ENCODE measurements at places on chromosomes 2 and 18.

- DNase-seq, result peak; percentile 27
Observed at GRCh38 chr18:9333441-9334328, 888 bp upstream of the TWSG1 start.

GRCh38 chr2:39385172-39385571 lies 51.9 kb downstream of the MAP4K3 start:
- no peak for DNase-seq

DNA sequence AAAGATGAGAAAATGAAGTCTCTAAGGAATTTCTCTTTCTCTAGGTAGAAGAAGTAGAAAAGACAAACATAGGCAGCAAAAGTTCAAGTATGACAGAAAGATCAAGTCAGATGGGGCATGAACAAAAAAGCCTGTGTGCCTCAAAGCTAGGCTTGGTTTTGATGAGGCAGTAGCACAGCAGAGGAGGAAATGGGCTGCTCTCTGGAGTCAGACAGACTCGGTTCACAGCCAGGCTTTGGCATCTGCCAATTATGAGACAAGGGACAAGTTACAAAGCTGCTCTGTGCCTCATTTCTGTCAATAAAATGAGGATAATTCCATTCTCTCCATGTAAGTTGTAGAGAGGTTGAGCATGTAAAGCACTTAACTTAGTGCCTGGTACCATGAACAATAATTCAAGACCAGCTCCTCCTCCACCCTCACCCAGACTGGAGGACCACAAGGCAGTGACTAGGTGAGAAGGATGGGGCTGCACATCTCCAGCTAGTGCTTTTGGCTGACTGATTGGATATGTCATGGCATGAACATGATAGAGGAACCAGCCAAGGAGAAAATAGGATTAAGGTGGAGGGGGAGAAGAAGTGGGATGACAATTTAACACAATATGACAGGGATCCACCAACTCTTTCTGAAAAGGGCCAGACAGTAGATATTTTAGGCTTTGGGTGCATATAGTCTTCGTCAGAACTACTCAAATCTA lies 84.6 kb downstream of the TMEM163 start:
- no peak for DNase-seq

DNA sequence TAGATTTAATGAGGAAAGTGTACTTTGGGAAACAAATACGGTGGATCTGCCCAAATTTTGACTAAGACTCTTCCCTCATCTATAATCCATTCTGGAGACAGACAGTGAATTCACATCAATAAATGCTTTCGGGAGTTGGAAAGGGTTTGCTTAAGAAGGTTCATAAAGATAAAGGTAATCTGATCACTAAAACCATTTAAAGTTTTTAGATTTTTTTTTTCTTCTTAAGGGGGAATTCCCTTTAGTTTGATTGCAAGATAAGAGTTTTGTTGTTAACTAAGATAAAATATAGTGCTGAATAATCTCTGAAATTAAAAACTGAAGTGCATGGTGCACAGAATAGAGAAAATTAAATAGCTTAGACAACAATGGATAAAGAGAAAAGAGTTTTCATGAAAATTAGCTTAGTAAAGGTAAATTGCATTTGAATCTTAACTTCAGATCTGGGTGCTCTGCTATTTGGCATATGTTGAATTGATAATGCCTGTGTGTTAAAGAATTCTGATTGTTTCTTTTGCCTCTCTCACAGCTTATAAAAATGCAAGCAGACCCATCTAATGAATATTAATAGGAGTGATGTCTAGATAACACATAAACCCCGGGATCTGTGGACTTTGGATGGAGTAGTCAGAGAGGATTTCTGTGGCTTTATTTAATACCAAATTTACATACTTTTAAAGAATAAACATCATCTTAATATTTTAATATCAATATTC lies 100.8 kb downstream of the MEIS1 start:
- DNase-seq, result no peak

DNA sequence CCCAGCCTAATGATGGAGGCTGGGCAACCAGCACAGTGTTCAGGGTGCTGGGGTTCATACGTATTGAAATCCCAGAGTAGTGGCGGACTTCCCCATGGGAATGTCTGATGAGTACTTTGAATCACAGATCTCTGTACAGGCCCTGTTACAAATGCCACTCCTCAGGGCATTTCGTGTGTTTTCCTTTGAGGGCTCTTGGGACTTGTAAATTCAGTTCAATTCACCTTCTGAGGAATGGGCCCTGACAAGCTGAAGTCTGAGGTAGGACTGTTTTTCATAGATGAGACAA lies 288 bp upstream of the RDH14 start:
- DNase-seq, result no peak

DNA sequence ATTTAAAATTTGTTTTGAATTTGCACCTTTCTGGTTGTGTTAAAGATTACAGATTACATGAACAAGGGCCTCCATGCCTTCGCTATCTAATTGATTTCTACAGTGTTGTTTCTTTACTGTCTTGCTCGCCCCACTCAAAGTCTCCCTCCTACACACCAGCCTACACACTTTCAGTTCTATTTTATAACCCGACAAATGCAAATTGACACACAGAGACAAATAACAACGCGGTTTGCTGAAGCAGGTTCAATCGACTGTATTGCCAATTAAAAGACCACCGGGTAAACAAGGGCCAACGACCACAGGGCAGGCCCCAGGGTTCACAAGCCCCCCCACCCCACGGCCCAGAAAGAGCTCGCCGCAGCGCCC lies 869 bp downstream of the STARD7 start:
- peak; percentile 17 for DNase-seq

DNA sequence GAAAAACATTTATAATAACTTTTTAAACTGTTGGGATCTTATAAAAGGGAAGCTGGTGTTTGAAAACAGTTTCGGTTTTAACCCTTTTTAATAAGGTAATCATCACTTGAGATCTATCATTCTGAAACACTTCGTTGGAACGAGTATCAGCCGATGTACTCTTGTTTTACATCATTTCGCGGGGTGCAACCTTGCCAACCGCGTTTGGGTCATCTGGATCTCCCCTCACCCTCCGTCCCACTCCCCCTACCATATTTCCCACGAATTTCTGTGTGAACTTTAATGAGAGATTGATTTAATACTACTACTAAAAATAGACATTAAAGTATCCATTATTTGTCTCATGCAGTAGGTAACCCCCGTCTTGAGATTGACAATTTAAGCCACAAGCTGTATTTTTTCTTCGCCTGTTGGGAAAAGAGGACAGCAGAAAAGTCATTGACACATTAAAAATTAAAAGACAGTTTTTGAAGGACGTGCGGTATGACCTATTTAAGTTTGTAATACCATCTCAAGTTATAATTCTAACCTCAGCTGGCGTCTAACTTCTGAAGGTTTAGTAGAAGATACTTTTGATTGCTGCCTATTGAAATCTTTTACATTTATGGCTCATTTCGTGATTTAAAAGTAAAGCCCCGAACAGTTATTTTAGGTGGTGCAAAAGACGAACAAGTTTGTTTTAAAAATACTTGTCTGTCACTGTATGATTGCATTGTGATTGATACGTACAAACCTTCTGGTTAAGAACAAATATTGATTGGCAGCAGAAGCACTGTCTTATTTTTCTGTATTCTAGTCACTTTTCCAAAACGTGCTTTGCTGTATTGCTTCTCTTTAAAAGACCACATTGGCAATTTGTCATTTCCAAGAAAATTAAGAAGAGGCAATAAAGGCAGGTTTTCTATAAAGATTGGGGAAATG lies 1.5 kb downstream of the CREB1 start:
- DNase-seq, result no peak

DNA sequence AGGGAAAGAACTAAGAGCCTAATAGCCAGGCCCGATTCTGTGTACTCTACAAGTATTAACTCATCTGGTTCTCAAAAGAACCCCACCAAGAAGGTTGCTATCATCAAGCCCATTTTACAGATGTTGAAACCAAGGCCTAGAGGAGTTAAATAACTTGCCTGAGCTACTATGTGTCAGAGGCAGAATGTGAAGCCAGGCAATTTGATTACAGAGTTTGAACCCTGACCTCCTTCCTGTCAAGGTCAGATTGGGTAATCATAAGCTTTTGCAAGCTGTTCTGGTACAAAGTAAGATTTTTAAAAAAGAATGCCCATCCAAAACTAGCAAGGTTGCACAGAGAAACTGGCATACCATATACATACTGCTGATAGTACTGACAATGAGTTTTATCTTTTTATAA lies 227.1 kb downstream of the HAUS1 start:
- DNase-seq, result no peak

- DNase-seq, result no peak
Observed at GRCh38 chr2:70767699-70768589, at the start of gene ADD2. ADD2 (minus strand) TSS chr2:70768200; CDS start chr2:70706408, 61,792 bp downstream.

- DNase-seq, result no peak
Observed at GRCh38 chr2:19879120-19879519, 22.7 kb downstream of the TTC32 start.

DNA sequence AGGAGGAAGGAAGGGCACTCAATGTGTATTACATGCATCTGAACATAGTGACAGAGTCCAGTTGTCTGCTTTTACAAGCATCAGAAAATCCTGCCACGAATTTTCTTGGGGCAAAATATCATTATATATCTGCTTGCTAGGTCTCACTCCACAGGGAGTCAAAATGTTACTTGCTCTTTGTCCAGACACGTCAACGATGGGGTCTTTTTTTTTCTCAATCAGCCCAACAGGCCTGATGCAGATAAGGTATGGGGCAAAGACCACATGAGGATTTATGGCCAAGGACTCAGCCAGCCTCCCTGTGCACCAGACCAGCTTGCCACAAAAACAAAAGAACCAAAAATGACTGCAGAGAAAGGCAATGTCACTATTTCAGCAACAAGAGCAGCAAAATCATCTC lies 323.4 kb upstream of the PKDCC start:
- no peak for DNase-seq

DNA sequence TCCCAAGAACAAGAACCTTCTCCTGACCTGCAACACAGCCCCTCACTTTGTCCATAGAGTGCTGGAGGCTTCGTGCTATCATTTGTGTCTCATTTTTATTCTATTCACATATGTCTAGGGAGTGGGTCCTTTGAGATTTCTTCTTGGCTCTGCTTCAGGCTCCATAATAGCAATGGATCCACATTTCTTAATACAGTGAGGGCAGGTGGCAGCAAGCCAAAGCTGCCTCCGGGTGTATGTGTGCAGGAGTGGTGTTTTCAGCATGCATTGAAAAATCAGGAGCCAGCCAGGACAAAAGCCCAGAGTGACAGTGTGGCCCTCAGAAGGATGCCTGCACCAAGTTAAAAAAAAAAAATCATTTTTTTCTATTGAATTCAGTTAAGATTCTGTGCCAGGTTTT lies 115.1 kb upstream of the PELI1 start:
- DNase-seq, result no peak

GRCh38 chr2:236001166-236001828 lies 166.9 kb downstream of the GBX2 start:
- DNase-seq, result no peak

- no peak for DNase-seq
Observed at GRCh38 chr2:194700726-194701125, 956.3 kb upstream of the SLC39A10 start.

DNA sequence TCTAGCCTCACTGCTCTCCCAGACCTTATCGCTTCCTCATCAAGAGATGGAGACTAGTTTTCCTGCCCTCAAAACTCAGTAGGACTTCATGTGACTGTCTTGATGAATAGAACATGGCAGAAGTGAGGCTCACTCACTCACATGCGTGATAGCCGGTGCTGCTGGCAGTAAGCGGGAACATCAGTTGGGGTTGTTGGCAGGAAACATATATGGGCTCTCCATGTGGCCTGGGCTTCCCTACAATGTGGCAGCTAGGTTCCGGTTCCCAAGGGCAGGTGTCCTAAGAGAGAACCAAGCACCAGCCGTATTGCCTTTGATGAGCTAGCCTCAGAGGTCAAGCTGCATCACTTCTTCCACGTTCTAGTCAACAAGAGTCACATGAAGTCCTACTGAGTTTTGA lies 15.2 kb upstream of the FAHD2A start:
- no peak for DNase-seq
